ENCODE measurements at places on chromosomes 6 and 20. TPM values are rescaled to one million over a fixed set of nuclear protein-coding genes. Genes with fewer than 3 reads are reported as not detected.

The METTL24 gene
- polyA plus RNA-seq, result 0.37 TPM

The CDH22 gene
- 0.18 TPM for polyA plus RNA-seq

The MYLK4 gene
- polyA plus RNA-seq, result 11.2 TPM

The GHRH gene
- not detected for polyA plus RNA-seq

The SNHG17 gene
- polyA plus RNA-seq, result 35.5 TPM

The SLC32A1 gene
- not detected for polyA plus RNA-seq

The GABRR1 gene
- 0.38 TPM for polyA plus RNA-seq

The CRYBG1 gene
- polyA plus RNA-seq, result 2.0 TPM

The DEF6 gene
- polyA plus RNA-seq, result 4.9 TPM

The MICAL1 gene
- polyA plus RNA-seq, result 56.6 TPM

The PAK5 gene
- polyA plus RNA-seq, result 0.14 TPM

The ECI2 gene
- 48.1 TPM for polyA plus RNA-seq

The PRICKLE4 gene
- 3.0 TPM for polyA plus RNA-seq

The SNX5 gene
- polyA plus RNA-seq, result 98.6 TPM

The PAQR8 gene
- polyA plus RNA-seq, result 5.3 TPM

The CRISP1 gene
- not detected for polyA plus RNA-seq

The ADTRP gene
- 0.38 TPM for polyA plus RNA-seq

The PSMA7 gene
- 155 TPM for polyA plus RNA-seq

The RNF39 gene
- 0.75 TPM for polyA plus RNA-seq

The C6orf120 gene
- polyA plus RNA-seq, result 27.2 TPM

The DEFB124 gene
- polyA plus RNA-seq, result 1.3 TPM

The ANKRD66 gene
- 0.39 TPM for polyA plus RNA-seq

The ASXL1 gene
- polyA plus RNA-seq, result 32.5 TPM

The HLA-C gene
- 51.5 TPM for polyA plus RNA-seq

The LPIN3 gene
- 2.6 TPM for polyA plus RNA-seq

The PMEPA1 gene
- 25.8 TPM for polyA plus RNA-seq

The SPATS1 gene
- not detected for polyA plus RNA-seq

The EDN3 gene
- polyA plus RNA-seq, result 24.8 TPM

The COL20A1 gene
- polyA plus RNA-seq, result 4.0 TPM

The AGER gene
- polyA plus RNA-seq, result 8.0 TPM

The XKR7 gene
- 0.04 TPM for polyA plus RNA-seq

The NKX2-2 gene
- 0.13 TPM for polyA plus RNA-seq

The CD24 gene
- 10.1 TPM for polyA plus RNA-seq

The ABHD16B gene
- polyA plus RNA-seq, result not detected

The PARD6B gene
- polyA plus RNA-seq, result 0.38 TPM

The SYCP2L gene
- 1.3 TPM for polyA plus RNA-seq

The PERP gene
- 0.33 TPM for polyA plus RNA-seq

The LRRN4 gene
- polyA plus RNA-seq, result 0.19 TPM

The ZNF391 gene
- 3.7 TPM for polyA plus RNA-seq

The TGM3 gene
- 0.25 TPM for polyA plus RNA-seq

The C6orf163 gene
- 2.2 TPM for polyA plus RNA-seq

The ZNF451 gene
- polyA plus RNA-seq, result 23.8 TPM

The TBX18 gene
- polyA plus RNA-seq, result 16.8 TPM

The ADGB gene
- polyA plus RNA-seq, result not detected

The C6orf15 gene
- polyA plus RNA-seq, result not detected

The SLC22A1 gene
- polyA plus RNA-seq, result 0.85 TPM

The ZNF341 gene
- polyA plus RNA-seq, result 2.8 TPM

The JPH2 gene
- polyA plus RNA-seq, result 105 TPM

The CYP21A2 gene
- 1.0 TPM for polyA plus RNA-seq

The PLA2G7 gene
- polyA plus RNA-seq, result 0.35 TPM

The PSORS1C2 gene
- not detected for polyA plus RNA-seq

The EYS gene
- 0.47 TPM for polyA plus RNA-seq

Data from forelimb muscle (tissue), 1 donor.